Activated CD4-positive, alpha-beta T cell treated with anti-CD3 and anti-CD28 coated beads, Interleukin-2, amount 50 U/mL, for 4 hours (primary cell): ENCODE measurements at places on chromosomes 16 and 17.

DNA sequence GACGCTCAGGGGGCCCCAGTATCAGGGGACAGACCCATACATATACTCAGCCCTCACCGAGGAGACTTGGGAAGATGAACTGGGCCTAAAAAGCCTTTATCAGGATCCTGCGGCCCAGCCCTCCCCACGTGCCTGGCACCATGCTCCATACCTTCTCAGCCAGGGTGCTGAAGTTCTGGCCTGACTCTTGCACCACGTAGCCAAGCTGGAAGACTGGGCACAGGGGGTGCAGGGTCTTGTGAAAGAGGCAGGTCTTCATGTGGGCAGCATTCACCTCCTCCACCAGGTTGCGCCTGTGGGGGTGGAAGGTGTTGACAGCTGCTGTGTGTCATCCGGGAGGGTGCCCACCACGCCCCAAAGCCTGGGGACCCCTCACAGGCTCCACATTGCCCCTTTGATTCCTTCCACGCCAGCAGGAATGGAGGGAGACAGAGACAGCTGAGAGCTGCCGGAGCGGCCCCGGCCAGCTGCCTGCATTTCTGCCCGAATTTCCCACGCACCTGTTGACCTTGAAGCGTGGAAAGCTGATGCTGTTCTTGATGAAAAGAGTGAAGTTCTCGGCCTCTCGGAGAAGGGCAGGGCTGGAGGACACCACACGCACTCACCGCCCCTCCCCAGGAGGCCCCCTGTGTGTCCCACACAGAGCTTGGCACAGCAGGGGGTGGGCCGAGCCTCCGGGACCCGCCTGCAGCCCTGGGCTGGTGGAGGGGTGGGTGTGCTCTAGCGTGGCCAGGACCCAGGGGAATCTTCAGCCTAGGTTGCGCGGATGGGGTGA lies 10.4 kb upstream of the CAMKK1 start:
- DNase-seq, result no peak

- no peak for DNase-seq
Measured at GRCh38 chr16:84899414-84899813, 79.6 kb downstream of the CRISPLD2 start.

DNA sequence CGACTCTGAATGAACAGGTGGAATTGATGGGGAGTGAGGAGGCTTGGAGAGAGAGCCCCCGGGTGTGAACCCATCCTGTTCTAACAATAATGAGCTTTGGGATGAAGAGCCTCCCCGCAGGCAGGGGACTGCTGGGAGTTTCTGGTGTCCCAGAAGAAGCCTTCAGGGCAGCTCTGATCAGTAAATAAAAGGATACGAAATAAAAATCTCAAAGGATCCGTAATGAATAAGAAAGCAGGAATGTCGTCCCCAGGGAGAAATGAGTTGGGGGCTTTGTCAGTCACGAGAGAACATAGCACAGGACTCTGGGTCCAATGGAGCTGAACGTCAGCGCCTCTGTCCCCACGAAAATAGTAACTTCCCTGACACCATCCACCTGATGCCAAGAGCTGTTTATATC lies 113.4 kb downstream of the PITPNC1 start:
- no peak for DNase-seq

- DNase-seq, result no peak
Measured at GRCh38 chr17:17789828-17790636, 46.8 kb downstream of the SREBF1 start.

GRCh38 chr17:57761887-57762286 lies 16.8 kb upstream of the CCDC182 start:
- DNase-seq, result no peak

- DNase-seq, result no peak
Measured at GRCh38 chr16:907361-907760, 63.4 kb downstream of the LMF1 start.

DNA sequence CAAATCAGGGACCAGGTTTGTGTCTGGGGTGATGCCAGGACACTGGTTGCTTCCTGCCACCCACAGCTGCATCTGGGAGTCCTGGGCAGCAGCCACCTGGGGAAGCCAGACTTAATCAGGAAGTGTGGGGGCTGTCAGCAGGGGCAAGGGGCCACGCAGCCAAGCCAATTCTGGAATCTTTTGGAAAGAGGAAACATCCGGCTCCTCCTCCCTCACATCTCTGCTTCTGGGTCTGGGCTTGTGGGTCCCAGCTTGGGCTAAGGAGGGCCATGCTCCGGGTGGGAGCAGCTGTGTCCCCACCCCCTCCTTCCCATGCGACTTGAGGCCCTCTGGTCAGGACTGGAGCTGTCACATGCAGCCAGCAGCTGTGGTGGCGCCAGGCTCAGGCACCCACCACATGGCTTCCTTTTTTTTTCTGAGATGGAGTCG lies 37.0 kb upstream of the CCDC182 start:
- no peak for DNase-seq

- DNase-seq, result no peak
Measured at GRCh38 chr16:22670044-22670536, 143.9 kb upstream of the HS3ST2 start.

DNA sequence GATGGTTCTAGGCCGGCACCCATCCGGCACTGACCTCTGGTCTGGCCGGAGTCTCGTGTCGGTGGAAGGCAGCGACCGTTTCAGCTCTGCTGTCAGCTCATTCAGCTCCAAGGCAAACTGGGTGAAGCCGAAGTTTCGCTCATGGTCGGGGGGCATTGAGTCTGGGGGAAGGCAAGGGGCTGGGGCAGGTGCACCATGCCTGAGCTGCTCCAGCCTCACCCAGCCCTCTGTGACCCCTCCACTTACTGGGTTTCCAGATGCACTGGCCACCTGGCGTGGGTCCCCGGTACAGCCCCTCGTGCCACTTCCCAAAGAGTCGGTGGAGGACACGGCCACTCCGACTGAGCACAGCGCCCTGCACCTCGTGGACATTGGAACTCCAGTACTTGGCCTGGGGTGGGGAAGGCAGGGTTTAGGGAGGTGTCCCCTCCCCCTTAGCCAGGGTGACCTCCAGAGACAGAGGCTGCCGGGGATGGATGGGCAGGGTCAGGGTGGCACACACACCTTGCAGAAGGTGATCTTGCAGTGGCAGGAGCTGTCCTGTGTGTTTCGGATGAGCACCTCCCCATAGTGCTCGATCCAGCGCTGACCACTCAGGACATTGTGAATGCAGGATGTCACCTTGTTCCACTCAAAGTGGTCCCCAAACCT lies 12.6 kb downstream of the OSBPL7 start:
- no peak for DNase-seq

GRCh38 chr17:48153691-48154358 lies 46.3 kb downstream of the SNX11 start:
- no peak for DNase-seq

DNA sequence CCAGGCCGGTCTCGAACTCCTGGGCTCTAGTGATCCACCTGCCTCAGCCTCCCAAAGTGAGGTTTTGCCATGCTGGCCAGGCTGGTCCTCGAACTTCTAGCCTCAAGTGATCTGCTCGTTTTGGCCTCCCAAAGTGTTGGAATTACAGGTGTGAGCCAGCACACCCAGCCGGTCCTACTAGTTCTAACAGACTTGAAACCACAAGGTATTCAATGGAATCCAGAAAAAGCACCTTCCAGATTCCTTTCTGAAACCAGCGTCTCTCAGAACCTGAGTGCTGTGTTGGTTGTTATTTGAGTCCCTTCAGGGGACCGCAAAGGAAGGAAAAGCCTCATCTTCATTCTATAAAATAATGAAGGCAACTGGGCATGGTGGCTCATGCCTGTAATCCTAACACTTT lies 4.1 kb downstream of the KRABD2 start:
- no peak for DNase-seq

DNA sequence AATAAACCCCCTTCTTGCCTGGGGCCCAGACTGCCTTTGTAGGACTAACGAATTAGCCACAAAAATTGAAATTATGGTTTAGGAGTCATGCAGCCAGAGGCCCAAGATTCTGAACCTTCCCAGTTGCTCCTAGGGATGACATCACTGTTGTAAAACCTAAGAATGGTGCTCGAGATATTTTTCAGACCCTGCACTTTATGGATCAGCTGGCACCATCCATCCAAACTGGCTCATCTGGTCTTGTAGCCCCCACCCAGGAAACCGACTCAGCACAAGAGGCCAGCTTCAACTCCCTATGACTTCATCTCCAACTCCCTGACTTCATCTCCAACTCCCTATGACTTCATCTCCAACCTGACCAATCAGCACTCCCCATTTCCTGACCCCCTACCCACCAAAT lies 10.9 kb upstream of the EVPL start:
- no peak for DNase-seq

- DNase-seq, result no peak
Measured at GRCh38 chr17:66507103-66507923, 204.9 kb downstream of the PRKCA start.
